ENCODE measurements at places on chromosomes 12 and 14.

GRCh38 chr12:79435742-79436141, 255.0 kb downstream of the PAWR start:
- no peak for DNase-seq

- no peak for DNase-seq
These were observed 176.8 kb downstream of the APAF1 start for GRCh38 chr12:98821866-98822265.

DNA sequence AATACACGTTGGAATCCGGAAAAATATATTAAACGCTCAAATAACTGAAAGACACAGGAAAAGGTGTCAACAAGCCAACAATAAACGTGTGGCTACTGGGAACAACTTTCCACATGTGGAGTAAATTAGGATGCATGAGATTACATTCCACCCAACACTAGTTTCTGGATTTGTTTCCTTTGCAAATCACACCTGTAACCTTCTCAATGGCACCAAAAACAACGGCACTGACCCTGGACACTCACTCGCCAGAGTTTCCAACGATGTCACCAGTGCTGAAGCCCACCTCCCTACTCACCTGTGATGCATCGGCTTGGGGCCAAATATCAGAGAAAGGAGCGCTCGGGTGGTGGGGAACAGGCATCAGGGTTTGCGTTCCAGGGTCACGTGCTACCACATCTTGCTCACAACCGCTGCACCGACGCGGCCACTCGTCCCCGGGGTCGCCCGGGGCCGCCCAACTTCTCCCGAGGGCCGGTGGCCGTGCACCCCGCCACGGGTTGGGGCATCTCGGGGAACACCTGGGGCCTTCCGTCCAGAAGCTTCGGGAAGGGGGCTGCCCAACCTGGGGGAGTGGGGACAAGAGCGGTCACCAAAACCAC, 629 bp downstream of the PRDM4 start:
- peak; percentile 12 for DNase-seq

DNA sequence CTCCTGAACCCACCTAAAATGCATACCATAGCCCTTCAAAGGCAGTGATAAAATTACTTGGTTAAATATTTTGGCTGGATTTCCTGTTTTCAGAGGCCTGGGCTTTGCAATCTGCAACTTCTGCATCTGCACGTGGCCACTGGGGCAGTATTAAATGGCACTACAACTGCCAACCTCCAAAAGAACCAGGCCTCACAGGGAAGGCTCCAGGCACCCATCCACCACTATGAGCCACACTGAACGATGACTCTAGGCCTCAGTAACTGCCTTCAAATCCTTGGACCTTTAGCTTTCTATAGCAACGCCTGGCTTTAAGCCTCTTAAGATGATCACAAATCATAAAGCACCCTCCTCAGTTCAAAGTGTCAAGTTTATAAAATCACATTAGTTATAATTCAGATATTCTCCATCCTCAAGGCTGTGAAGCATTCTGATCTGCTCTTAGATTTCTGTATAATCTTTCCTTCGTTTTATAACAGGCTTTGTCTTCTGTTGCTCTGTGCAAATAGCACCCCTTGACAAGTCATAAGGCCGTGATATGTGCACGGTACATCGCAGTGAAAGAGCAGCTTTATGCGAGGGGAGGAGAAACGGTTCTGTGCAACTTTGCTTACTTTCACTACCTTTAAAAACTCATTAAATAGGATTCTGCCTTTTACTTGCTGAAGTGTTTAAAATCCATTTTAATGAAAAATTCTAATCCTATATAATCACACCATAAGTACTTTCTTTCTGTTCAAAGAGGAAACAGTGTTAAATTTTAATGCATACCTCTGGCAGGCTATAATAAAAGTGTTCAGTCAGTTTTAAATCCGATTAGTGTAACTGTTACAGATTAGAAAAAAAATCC, 196.4 kb upstream of the G2E3 start:
- no peak for DNase-seq

DNA sequence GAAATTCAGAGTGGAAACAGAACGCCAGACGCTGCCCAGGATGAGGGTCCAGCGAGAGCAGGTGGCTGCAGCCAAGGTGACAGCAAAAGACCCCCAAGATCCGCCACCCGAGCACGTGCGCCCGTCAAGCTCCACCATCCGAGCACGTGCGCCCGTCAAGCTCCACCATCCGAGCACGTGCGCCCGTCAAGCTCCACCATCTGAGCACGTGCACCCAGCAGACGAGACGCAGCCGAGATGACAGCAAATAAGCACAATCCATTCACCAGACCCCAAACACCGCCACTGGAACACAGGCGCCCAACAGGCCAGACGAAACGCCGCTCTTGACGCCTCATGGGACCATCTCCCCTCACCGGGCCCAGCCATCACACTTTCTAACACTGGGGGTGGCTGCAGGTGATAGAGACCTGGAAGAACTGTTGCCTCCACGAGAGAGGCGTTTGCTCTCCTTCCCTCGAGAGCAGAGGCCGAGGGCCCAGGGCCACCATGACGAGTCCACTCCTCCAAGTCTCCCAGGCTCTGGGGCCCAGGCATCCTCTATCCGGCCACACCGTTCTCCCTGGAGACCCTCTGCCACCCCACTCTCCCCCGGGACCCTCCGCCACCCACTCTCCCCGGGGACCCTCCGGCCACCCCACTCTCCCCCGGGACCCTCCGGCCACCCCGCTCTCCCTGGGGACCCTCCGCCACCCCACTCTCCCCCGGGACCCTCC, 62.1 kb upstream of the GALNT9 start:
- no peak for DNase-seq

- DNase-seq, result no peak
These were observed 95.1 kb downstream of the NT5DC3 start for GRCh38 chr12:103745962-103746361.

GRCh38 chr14:46404865-46405811, 246.4 kb downstream of the RPL10L start:
- no peak for DNase-seq

DNA sequence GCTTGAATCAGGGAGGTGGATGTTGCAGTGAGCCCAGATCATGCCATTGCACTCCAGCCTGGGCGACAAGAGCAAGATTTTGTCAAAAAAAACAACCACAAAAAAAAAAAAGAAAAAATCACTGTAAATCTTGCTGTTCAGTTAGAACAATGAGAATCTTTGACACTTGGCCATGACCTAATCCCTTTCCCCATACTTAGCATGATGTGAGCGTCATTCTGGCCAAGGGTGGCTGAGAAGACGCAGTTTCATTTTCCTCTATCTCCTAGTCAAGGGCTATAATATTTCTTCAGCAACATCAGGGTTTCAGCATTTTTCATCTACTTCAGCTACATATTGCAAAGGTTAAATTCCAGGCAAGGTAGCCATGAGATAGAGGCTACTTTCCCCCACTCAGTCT, 599.4 kb upstream of the MDGA2 start:
- DNase-seq, result no peak

DNA sequence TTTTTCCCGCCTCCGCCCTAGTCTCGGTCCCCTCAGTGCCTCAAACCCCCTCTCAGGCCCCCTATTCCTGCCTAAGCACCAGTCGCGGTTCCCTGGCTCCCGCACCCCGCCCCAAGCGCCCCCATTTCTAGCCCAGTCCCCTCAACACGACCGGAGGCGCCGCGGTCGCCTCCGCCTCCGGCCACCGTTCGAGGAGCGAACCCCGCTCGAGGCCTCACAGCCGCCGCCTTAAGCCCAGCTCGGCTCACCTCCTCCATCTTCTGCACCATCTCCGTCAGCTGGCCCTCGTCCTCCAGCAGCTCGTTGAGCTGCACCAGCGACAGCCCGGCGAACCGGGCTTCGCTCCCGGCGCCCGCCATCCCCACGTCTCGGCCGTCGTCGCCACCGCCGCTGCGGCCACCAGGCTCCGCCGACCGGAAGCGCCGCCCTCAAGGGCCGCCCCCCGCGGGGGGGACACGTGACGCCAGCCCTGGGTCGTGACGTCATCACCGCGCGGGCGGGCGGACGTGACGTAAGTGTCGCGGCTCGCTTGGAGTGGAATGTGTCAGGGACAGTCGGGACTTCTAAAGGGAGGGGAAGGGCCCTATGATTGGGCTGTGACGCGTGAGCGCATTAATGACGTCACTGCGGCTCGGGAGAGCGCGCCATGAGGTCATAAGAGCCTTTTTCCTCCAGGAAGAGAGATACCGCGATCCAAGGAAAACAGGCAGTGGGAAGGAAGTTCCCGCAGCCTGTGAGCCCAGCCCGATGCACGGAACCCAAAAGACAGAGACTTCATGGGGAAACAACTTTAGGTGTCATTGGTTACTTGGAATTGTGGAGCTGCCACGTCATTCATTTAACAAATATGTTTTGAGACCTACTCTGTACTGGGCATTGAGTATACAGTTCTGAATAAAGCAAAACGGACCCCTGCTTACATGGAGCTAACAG, at the start of gene VPS37B:
Gene VPS37B, minus strand, starts transcription at position 421 of the 933 bp plus-strand sequence. Its CDS starts 62 bp downstream, at position 359.
- peak; percentile 73 for DNase-seq

DNA sequence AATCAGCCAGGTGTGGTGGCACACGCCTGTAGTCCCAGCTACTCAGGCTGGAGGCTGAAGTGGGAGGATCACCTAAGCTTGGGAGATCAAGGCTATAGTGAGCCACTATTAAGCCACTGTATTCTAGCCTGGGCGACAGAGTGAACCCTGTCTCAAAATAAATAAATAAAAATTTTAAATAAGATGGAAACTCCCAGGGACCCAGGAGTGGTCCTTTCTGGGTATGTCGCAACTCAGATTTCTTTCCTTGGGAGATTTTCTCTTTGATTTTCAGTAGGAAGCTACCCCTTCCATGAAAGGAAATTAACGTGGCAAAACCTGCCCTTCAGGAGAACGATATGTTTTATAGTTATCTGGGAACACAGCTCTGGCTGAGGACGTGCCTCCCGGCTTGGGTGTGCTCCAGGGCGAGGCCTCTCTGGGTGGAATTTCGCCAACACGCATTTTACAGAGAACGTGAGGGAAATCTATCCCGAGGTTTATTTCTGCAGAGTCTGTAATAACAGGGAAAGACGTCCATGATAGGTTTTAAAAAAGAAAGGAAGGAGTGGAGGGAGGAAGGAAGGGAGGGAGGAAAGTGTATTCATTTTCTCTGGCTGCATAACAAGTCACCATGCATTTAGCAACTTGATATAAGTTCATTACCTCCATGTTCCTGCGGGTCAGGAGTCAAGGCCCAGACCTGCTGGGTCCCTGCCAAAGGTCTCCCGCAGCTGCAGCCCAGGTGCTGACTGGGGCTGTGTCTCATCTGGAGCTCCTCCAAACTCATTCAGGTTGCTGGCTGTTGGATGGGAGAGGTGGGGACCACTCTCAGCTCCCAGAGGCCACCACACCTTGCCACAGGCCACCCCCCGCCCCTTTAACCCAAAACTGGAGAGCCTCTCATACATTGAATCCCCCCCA, 80.6 kb upstream of the GSC start:
- no peak for DNase-seq

- no peak for DNase-seq
These were observed 17.8 kb upstream of the MCRS1 start for GRCh38 chr12:49585477-49586459.

DNA sequence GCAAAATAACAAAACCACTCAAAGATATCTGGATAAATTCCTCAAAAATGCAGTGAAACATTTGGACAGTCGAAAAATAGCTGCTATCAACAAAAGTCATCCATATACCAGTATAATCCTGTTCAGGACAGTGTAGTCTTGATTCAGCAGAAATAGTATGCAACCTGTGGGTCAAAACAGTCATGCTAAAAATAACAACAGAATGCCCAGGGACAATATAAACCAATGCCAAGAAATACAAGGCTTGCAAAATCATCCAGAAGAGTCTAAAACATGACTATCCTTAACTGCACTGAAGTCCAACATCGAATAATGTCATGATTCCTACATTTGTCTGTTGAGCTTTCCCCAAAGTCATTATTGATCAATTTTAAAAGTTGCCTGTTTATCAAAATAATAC, 425.9 kb downstream of the FSCB start:
- no peak for DNase-seq

- no peak for DNase-seq
These were observed 208.2 kb downstream of the SSPN start for GRCh38 chr12:26403601-26404000.

DNA sequence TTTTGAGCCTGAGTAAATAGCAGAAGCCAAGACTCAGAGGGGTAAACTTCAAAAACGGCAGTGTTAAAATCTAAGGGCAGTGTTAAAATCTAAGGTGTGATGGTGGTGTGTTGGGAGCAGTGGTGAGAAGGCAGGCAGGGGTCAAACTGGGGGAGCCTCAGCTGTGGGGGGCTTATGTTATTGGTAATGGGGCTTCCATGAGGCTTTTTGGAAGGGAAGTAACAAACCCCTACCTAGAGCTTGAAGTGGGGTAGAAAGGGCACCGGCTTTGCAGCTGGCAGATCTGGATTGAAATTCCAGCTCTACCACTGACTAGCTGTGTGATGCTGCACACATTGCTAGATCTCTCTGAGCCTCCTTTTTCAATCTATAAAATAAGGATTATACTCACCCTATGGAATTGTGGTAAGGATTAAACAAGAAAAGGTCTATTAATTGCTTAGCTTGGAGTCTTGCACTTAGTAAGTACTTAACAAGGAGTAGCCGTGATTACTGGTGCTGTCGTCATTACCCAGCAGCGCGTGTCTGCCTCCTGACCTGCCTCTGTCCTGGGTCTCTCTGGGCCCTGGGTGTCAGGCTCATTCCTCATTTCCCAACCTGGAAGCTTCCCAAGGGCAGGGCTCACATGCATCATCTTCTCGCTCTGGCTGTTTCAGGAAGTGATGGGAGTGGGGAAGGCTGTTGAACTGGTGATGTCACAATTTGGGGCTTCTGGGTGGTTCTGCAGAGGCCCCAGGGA, 18.5 kb upstream of the KRT80 start:
- no peak for DNase-seq
